Stimulated activated CD8-positive, alpha-beta memory T cell treated with anti-CD3 and anti-CD28 coated beads, Interleukin-4, amount 100 ng/mL, for 4 hours (primary cell): ENCODE measurements at places on chromosomes 6 and 20.

GRCh38 chr20:57308451-57309271 is 20.9 kb upstream of the SPO11 start:
- DNase-seq, result no peak

GRCh38 chr6:39698789-39699188 is 26.4 kb downstream of the KIF6 start:
- no peak for DNase-seq

- DNase-seq, result no peak
Measured at GRCh38 chr6:134621858-134622257, 303.9 kb upstream of the SGK1 start.

DNA sequence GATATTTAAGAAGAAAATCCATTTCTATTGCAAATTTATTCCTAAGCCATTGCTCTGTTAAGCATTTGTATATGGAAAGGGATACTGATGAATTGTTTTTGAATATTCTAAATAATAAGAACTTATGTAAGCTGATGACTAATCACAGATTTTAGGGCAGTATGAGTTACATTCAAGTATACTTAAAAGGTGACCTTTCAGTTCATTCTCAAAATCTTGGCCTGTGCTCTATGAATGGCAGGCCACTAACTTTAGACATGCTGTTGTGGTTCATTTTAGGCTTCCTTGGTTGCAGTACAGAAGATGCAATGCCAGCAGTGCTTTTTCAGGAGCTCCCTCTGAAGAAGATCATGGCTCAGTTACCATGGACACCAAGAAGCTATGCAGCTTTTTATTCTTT is 380.4 kb downstream of the CENPW start:
- no peak for DNase-seq

- no peak for DNase-seq
Measured at GRCh38 chr6:19210849-19211590, 626.1 kb upstream of the ID4 start.

GRCh38 chr6:13063300-13063918 is 264.9 kb downstream of the TBC1D7 start:
- no peak for DNase-seq

GRCh38 chr6:26398555-26398954 is 3.5 kb upstream of the BTN3A1 start:
- DNase-seq, result no peak

DNA sequence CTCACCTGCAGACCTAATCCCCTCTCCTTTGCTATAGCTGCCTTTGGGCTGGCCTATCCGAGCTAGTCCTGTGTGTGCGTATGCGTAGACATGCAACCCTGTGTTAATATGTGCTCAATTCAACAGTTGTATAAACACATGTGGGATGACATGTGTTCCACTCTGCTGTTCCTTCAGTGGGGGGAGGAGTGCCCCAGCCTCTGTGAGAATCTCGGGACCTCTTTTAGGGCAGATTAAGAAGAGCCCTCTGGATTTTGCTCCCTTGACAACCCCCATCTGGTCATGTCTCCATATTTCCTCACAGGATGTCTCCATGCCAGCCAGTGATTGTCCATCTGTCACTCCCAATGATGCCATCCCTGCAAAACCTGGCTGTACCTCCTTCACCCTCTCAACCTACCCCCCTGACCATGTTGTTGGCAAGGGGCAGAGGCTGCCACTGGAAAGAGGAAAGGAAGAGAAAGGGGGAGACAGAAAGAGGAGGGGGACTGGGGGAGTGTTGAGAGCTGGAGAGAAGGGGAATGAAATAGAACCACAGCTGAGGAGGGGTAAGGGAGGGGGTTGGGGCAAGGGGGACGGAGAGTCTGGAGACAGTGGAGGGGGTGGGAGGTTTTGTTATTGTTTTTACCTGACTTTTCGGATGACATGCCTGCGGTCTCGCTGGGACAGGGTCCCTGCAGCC is 417 bp downstream of the PRRT1 start:
- no peak for DNase-seq

GRCh38 chr6:157261606-157262005 is 61.7 kb downstream of the TMEM242 start:
- no peak for DNase-seq

DNA sequence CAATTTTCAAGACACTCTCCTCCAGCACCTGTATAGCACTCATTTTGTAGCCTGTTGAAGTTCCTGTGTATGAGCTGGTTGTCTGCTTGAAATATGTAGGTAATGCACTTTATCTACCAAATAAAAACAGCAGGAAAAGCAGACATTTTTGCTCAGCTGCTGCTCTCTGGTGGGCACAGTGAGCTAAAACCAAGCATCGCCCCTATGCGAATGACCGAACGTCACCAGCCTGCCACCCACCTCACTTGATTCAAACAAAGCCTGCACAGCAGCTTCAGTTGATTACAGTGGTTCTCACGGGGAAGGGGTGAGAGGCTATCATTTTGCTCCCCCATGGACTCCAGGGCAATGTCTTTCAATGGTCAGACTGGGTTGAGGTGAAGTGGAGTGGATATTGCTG is 185.7 kb downstream of the SASH1 start:
- DNase-seq, result no peak

- no peak for DNase-seq
Measured at GRCh38 chr20:61353261-61354000, 101.4 kb downstream of the CDH4 start.
